ENCODE measurements at places on chromosomes 3 and 15.

- no peak for DNase-seq
Observed at GRCh38 chr3:133451309-133451708, 51.5 kb downstream of the BFSP2 start.

DNA sequence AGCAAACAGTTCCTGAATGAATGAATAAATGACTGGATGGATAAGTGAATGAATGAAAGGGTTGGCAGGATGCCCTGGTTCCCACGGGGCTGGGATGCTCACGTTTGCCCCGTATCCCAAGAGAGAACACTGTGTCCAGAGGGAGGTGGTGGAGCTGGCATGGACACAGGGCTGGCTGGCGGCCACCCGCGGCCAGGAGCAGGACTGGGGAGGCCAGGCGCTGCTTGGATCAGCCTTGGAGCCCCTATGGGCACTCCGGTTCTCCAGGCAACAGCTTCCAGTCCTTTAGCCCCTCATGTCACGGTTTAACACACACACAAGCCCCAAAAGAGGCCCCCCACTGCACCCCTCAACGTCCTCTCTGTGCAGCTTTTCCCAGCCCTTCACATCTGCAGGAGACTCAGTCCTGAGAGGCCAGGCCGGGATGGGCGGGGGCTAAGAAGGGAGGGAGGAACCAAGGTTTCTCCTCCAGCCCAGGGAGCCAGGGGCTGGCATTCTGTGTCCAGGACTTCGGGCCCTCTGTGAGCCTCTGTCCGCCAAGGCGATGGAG, 86.0 kb upstream of the ALDH1L1 start:
- no peak for DNase-seq

DNA sequence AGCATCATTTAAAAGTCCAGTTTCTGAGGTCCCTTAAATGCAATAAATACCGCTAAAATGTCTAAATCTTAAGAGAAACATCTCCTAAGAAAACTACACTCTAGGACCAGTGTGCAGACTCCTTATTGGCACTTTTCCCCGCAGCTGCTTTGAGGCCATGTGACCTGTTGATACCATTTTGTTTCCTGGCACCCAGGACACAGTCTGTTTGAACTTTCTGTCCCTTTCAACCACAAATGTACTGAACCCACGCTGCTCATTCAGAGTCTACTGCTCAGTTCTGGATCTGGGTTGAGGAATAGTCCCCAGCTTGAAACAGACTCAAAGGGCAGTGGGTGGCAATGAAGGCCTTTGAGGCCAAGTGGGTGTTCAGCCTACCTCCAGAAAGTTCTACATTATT, 17.1 kb downstream of the LDHAL6B start:
- no peak for DNase-seq

GRCh38 chr3:66297260-66297873, 76.6 kb downstream of the SLC25A26 start:
- DNase-seq = no peak

GRCh38 chr3:85508659-85509058, 549.9 kb downstream of the CADM2 start:
- DNase-seq = no peak

DNA sequence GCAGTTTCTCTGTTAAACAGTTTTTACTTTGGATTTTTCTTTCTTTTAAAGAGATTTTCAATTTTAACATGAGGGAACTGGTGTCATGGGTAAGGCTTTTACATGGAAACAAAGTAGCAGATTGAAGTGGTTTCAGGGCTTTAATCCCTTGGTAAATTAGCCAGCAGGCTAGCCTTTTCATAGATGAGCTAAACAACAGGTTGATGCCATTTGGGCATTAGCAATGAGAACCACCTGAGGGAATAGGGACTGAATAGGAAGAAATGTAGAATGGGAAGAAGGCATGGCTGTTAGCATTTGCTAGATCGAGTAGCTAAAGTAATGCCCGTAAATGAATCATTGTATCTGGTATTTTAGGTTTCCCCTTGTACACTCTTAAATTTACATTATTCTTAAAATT, 165.5 kb upstream of the MLF1 start:
- DNase-seq = no peak

- DNase-seq = peak; percentile 27
Observed at GRCh38 chr3:141876891-141877621, 613 bp downstream of the ATP1B3 start.

GRCh38 chr3:129263161-129263910, 13.9 kb downstream of the COPG1 start:
- no peak for DNase-seq

DNA sequence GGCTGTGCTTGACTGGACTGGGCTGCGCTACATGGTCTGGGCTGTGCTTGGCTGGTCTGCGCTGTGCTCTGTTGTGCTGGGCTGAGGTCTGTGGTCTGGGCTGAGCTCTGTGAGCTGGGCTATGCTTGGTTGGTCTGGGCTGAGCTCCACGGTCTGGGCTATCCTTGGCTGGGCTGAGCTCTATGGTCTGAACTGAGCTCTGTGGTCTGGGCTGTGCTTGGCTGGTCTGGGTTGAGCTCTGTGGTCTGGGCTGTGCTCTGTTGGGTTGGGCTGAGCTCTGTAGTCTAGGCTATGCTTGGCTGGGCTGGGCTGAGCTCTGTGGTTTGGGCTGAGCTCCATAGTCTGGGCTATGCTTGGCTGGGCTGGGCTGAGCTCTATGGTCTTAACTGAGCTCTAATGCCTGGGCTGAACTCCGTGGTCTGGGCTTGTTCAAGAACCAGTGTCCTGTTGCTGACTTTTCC, 92.0 kb downstream of the PLXNA1 start:
- no peak for DNase-seq

- DNase-seq = no peak
Observed at GRCh38 chr15:48406911-48407310, 75.7 kb downstream of the DUT start.

DNA sequence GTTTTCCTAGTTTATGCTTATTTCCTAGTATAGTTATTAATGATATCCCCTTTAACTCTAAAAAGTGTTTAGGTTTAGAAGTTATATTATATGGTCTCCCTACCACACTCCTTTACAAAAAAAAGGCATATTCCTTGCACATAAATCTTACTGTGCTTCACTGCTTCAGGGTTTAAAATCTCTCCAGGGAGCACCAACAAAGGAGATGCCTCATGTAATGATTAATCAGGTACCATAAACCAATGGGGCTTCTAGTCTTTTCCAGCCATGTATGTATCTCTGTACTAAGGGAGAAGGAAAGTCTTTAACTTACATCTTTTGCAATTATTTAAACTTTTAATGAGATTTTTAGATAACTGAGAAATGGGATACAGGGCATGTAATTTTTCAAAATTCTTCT, 91.5 kb upstream of the RBMS3 start:
- no peak for DNase-seq

DNA sequence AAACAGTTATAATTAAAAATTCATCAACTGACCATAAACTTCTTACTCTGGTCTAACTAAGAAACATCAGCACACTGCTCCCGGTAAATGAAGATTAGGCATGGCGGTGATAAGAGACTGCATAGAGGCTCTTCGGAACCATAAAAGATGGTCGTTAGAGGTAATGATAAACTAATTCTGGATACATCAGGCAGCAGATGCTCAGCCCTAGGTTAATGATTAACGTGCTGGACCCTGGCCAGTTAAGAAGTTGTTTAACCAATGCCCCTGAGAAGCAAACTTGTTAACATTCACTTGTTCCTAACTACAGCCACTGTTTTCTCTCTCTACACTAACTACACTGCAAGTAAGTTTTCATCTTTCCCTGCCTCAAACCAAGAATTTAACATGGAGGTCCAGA, 111.5 kb downstream of the PDZRN3 start:
- DNase-seq = peak; percentile 15

DNA sequence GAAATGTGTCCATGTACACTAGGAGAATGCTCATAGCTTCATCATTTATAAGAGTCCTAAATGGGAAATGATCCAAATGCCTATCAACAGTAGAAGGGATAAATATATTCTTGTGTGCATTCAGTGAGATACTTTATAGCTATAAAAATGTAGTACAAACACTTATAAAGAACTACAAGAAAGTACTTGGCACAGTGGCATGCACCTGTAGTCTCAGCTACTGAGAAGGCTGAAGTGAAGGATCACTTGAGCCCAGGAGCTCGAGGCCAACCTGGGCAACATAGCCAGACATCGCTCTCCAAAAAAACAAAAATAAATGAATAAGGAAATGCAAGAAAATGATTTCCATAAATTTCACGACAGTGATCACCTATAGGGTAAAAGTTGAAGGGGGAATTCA, 3.6 kb upstream of the FBXL2 start:
- no peak for DNase-seq

DNA sequence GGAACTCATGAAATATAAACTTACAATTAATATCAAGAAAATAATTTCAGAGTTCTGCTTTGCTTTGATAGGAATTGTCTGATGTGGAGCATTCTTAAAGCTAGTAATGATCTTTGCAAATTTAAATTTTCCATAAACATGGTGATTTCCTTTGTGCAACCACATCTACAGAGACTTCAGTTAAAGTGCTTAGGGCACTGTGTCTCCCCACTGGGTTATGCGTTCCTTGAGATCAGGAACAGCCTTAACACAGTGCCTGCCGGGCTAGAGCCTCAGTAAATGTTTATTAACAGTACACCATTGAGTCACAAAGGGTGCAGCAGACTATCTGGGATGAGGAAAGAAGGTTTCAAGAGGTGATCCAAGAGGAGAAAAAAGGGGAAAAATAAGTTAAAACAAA, 108.1 kb upstream of the CCNL1 start:
- no peak for DNase-seq

- DNase-seq = no peak
Observed at GRCh38 chr3:58049143-58049785, 41.0 kb downstream of the FLNB start.

GRCh38 chr15:71337197-71337845, 222.1 kb downstream of the THSD4 start:
- peak; percentile 22 for DNase-seq

- DNase-seq = no peak
Observed at GRCh38 chr15:60917461-60918145, 311.5 kb downstream of the RORA start.

GRCh38 chr3:158419820-158420653, 151.0 kb upstream of the MLF1 start:
- no peak for DNase-seq

GRCh38 chr3:187841560-187841959, 96.3 kb upstream of the BCL6 start:
- no peak for DNase-seq

DNA sequence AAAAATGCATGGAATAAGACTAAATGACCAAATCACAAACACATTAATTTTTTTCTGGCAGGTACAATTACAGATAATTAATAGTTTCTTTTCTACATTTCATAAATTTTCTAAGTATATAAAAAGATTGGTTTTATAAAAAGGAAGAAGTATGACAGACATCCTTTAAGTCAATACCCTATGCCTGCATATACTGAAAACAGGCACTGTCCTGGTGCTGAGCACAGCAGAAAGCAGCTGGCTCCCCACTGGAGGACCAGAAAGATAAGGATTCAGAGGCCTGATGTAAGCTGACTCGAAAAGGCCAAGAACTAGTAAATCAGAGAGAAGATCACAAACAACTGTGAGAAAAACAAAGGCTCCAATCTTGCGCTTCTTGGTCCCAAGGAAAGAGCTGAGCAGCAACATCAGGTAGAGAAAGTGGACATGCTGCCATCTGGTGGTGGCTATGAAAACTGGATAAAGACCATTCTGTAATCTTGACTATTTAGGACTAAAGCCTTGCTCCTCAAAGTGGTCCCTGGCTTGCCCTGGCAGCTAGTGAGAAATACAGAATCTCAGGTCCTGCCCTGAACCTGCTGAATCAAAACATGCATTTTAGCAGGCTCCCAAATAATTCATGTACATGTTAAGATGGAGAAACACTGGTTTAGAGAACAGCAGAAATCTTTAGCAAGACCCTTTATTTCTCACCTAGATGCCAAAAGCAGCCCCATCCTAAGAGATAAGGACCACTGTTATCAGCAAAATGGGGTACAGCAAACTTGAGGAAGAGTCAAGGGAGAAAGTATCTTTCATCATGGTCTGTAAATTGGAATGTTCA, 76.0 kb downstream of the TRANK1 start:
- peak; percentile 38 for DNase-seq

DNA sequence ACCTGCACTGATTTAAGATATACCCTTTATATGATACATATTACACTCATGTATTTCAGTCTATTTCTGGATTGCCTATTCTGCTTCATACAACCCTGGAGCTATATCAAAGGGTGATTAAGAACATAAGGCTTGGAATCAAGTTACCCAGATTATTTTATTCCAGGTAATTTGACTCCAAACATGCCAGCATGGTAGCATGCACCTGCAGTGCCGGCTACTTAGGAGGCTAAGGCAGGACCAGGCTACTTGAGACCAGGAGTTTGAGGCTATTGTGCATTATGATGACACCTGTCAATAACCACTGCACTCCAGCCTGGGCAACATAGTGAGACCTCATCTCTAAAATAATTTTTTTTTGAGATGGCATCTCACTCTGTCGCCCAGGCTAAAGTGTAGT, 50.4 kb upstream of the NEO1 start:
- no peak for DNase-seq

DNA sequence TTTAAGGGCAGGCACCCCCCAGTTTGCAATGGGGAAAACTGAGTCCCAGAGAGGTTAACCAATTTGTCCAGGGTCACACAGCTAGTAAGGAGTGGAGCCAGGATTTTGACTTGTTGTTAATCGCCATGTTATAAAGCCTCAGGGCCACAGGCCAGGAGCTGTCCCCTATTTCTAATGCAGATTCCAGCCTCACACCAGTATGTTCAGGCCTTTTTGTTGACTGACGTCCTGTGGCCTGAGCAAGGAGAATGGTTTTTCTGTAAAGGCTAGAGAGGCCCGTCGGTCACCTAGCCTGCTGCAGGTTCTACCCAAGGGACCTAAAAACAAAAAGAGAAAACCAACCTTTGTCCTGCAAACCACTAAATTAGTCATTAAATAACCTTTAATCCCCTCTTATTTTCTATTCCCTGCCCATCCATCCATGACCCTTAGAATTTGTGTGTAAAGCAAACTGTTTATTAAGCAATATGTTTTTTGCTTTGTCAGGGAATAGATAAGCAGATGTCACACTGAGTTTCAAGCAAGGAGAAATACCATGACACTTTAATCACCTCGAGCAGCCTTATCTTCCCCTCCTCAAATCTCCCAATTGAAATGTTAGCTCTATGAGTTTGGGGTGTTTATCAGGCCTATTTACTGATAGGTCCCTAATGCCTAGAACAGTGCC, 14.1 kb downstream of the ACOX2 start:
- DNase-seq = no peak

DNA sequence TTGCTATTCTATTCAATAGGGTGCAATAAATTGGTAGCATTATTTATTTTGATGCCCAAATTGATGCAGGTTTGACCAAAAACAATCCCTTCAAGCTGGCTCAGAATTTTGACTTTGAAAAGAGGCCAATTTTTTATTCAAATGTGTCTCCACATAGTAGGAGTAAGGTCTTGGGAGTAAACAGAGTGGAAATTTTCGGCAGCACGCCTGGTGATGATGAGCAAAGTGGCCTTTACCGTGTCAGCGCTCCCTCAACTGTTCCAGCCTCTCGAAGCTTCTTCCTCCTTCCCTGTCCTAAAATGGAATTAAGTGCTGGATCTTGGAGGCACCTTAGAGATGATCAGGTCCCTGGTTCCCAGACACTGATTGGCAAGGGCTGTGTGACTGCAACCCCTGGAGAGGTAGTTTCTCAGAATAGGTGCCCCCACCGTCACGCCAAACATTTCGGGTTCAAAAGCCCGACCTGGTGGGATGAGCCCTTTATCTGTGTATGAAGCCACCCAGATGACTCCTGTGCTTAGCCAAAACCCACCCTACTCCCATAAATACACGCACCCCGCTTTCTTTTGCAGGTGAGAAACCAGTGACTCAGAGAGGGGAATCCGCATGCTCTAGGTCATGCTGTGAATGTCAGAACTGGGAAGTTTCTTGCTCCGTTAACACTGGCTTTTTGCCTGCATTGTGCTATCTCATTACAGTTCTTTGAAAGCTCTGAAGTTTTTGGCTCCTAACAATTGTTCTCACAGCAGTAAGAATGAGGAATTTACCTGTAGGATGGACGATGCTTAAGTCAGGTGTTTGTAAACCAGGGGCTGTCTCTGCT, 89.1 kb downstream of the CRYGS start:
- DNase-seq = no peak

Measured in HuH-7.5 (cell line).